Hepatocyte (in vitro differentiated cells): ENCODE measurements at places on chromosomes 2 and 18.

GRCh38 chr2:10171006-10171800 lies 48.7 kb downstream of the RRM2 start:
- DNase-seq, result peak; percentile 11

DNA sequence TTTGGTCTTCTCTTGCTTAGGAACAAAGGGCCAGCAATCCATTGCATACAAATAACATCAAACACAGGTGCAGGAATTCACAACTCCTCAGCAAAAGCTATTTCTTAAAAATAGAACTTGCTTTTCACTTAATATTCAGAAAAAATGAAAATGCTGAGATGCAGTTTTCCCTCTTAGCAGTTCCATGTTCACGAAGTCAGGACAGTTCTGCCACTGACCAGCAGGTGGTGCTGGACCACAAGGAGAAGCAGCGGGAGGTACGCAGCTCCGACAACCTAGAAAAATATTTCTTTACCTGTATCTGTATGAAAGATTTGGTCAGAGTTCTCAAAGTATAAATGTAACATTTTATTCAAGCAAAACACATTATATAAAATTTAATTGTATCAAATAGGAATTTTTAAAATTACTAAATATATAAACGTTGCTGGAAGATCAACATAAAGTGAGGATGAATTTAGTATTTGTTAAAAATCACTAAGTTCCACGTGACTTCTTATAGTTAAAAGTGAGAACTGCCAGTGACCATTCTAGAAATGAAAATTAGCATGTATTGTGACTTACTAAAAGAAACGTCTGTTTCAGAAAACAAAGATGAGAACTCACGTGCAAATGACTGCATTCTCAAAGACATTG lies 48.8 kb downstream of the ADNP2 start:
- DNase-seq, result peak; percentile 87

DNA sequence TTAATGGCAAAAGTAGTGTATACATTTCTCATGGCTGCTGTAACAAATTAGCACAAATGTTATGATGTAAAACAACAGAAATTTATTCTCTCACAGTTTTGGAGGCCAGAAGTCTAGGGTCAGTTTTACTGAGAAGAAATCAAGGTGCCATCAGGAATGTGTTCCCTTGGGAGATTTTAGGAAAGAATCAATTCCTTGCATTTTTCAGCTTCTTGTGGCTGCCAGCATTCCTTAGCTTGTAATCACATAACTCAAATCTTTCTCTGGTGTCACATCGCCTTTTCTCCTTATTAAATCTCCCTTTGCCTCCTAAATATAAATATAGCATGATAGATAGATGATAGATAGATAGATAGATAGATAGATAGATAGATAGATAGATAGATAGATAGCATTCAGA lies 307.0 kb upstream of the REG3G start:
- no peak for DNase-seq

GRCh38 chr2:150732064-150732463 lies 244.6 kb upstream of the RND3 start:
- DNase-seq, result no peak

DNA sequence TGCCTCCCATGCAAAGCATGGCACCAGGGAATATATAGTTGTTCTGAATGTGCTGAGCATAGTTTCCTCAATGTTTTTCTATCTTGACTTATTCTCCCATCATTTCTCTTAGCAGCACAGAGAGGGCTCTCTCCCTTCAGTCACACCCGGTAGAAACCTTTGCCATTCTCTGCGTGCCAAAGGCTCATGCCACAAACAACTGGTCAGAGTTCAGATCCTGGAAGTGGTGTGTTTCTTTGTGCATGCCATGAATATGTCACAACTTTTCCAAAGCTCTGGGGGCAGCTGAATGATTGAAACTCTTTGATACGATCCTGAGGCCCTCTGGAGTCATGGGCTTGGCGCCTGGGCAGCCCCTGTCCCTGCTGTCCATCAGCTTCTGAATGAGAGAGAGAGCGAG lies 28.0 kb upstream of the EDAR start:
- DNase-seq, result no peak

DNA sequence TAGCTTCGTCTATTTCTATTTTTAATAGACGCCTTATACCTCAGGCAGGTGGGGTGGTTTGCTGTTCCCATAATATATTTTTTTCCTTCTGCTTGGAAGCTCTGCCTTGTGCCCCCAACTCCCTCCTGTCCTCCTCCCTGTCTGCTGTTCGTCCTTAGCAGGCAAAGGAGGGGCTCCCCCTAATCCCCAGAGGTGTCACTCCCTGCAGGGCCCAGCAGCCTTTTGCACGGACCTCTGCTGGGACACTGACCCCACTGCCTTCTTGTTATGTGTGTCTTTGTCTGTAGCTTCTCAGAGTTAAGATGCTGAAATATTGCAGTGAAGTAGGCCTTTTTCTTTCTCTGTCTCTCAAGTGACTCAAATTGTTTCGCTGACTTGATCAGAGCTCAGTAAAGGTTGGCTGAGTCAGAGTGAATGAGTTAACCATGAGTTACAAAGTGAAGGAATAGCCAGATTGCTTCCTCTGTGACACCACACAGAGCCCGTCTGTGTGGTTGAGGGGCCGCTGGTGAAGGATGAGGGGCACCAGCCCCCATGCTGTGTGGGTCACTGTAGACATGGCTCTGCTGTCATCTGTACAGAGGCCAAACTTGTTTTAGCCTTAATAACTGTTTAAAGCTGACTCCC lies 47.7 kb downstream of the PRKCE start:
- no peak for DNase-seq

- peak; percentile 75 for DNase-seq
These were observed 256.8 kb downstream of the RNF152 start for GRCh38 chr18:61635901-61636528.

- DNase-seq, result no peak
These were observed 171.7 kb upstream of the HS6ST1 start for GRCh38 chr2:128490321-128490720.

- DNase-seq, result peak; percentile 50
These were observed 483.0 kb upstream of the FSIP2 start for GRCh38 chr2:185255566-185255965.

DNA sequence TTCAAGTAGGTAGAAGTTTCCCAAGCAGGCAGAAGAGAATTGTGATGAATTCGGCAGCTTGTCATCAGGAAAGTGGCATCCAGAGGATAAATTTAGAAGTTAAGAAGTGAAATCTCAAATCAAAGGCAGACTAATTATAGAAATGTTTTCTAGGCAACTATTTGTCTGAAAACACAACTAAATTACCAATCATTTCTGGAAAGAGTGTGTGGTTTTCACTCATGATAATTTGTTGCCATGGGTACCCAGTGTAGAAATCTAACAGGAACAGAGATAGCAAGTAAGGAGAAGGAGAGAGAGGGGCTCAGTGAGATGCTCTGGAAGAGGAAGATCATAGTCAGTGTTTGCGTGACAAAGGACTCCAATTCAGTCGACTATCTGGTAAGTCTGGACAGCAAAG lies 208.1 kb downstream of the NCKAP5 start:
- DNase-seq, result no peak

DNA sequence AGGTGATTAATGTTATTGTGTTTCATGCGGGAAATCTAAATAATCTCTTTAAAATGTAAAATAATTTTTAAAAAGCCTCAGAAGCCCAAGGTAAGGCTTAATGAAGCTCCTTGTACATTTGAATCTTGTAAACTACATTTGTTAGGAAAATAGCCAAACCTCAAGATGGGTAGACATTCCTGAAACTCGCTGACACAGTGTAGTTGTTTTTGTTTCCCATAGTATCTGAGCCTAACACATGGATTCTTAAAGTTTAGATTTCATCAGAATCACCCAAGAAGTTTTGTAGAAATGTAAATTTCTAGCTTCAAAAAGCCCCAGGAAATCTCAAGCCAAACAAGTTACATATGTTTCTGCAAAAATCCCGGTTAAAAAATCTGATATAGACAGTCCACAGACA lies 1221.1 kb upstream of the ACVR2A start:
- DNase-seq, result no peak
